ENCODE measurements at places on chromosomes 5 and 9.

GRCh38 chr9:99360026-99360425 lies 137.9 kb downstream of the SEC61B start:
- no peak for DNase-seq

DNA sequence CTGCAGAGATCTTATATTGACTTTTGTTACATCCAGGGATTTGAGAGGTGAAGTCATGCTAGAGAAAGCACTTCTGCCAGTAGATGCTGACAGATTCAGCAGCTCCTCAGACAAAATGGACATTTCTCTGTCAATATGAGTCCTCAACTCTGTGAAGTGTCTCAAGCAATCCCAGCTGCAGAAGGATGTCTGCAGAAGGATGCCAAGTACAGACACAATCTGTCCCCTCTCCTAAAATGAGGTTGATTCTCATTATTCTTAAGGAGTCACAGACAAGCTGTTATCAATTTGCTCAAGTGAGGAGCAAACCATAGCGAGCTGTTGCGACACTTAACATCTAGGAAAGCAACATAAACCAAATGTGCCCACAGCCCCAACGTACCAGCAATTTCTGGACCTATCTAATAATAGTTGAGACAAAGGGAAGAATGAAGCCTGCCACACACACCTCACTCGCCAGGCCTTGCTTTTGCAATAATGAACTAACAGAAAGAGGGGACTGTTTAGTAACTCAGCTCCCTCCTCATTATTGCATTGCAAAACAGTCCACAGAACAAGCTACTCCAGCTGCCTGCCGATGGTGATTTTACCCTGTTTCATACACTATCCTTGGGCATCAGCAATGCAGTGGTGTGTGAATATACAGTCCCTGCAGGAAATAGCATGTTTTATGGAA lies 364.2 kb upstream of the PDE4D start:
- DNase-seq = no peak

DNA sequence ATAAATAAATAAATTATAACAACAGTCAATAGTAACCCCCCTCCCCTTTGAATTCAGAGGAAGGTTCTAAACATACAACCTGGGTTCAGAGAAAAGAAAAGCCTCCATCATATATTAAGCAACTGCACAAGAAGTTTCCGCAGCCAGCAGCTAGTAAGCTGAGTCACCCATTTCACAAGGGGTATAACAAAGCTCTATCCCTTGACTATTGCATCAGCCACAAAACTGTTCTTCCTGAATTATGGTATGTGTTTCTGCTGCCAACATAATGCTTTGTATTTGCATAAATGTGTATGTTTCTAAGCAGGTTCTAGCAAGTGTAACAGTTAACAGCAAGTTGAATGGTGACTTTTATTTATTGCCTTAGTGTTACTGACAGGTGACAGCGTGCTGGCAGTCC lies 6.8 kb upstream of the CEP120 start:
- DNase-seq = no peak

GRCh38 chr5:110413856-110414255 lies 312.6 kb downstream of the TMEM232 start:
- no peak for DNase-seq

GRCh38 chr9:107847978-107848964 lies 358.7 kb upstream of the KLF4 start:
- DNase-seq = no peak

DNA sequence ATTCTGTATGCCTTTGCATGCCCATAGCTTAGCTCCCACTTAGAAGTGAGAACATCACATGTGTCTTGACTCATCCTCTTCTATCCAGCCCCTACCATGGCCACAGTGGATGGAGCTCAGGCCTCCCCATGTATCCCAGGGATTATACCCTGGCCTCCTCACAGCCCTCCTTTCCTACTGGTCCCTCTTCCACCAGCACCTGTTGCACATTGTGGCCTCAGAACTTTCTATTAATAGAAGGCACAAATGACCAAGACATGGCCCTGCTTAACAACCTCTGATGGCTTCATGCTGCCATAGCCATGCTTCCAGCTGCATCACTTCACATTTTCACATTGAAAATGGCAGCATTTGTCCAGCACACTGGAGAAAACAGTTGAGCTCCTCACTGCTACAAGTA lies 315.4 kb downstream of the CDK5RAP2 start:
- DNase-seq = no peak

- DNase-seq = no peak
Observed at GRCh38 chr5:164051745-164052144, 546.3 kb downstream of the MAT2B start.

DNA sequence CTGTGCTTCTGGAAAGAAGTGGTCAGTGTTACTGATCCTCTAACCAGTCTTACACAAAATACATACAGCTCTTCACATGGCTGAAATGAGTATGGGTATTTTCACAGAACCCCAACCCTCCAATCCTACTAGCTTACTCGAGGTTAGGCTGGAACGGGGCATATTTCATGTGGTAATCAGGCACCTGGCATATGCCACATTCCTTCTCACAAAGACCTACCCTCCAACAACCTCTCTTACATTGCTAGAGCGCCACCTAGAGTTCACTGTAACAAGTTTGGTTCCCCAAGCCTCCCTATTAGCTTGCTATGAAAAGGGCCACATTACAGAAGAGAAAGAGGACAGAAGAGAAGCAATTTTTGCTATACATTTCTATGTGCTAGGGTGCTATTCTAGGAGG lies 597.3 kb downstream of the PRELID2 start:
- peak; percentile 42 for DNase-seq

DNA sequence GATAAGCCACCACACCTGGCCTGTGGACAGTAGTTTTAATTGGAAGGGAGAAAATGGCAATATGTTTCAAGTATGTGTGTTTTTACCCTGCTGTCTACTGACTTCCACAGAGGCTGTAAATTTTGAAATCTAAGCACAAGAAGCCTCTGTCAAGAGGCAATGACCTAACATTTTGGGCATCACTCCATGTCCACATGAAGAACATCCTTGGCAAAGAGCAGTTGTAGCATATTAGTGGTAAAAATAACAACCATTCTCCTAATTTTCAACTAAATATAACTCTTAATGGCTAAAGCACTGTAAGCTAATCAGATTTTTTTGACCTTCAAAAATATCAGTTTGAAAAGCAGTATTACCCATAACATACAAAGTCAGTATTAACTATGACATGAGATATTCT lies 100.3 kb upstream of the APC start:
- no peak for DNase-seq

All from NCI-H510A treated with DMSO at 0.1 percent for 48 hours (cell line).